Stimulated activated CD4-positive, alpha-beta T cell treated with anti-CD3 and anti-CD28 coated beads, TNF-alpha, amount 100 ng/mL, for 4 hours (primary cell): ENCODE measurements at places on chromosomes 1 and 21.

- DNase-seq = no peak
Measured at GRCh38 chr1:219367496-219367895, 193.8 kb downstream of the LYPLAL1 start.

DNA sequence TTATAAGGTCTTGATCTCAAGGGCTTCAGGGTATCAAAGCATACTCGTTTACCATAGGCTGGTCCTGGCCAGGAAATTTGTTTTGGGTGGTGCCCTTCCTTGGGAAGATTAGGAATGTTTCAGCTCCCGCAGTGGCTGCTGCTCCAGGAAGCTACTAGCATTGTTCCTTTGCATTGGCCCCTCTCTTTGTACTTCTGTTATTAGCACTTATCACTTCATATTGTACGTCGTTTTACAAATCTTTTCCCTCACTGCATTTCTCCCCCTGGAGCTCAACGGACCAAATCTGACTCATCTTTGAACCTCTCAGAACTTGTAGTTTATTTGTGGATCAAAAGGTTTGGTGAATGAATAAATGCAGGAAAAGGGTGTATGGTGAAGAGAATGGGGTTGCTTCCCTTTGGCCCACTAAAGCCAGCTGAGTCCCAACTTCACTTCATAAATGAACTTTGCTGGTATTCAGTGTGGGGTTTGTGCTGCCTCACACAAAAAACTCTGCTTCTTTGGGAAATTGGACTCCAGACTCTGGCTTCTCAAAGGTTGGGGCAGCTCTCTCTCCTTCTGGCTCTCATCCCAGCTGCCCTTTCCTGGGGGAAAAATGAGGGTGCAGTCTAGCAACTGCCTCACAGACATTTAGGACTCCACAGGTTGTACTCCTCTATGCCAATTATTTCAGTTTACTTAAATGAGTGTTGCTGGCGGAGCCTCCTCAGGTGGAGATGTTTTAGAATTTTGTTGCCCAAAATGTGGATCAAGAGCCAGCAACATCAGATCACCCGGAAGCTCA is 5.9 kb downstream of the GNAT2 start:
- DNase-seq = no peak

DNA sequence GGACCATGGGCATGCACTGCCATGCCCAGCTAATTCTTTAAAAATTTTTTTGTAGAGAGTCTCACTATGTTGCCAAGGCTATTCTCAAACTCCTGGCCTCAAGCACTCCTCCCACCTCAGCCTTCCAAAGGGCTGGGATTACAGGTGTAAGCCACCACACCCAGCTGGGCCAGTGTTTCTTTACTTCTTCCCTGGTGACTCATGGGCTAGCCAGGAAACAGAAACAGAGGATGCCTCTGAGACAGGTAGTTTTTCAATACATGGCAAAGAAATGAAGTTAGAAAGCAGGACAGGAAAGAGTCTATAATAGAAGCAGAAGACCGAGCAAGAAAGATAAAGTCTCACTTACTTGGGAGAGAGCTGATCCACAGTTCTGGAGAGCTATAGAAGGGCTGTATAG is 7.6 kb upstream of the C1orf74 start:
- no peak for DNase-seq

GRCh38 chr1:184596950-184597645 is 157.6 kb downstream of the EDEM3 start:
- no peak for DNase-seq
